ENCODE measurements at places on chromosomes 6 and 20. TPM values are rescaled to one million over a fixed set of nuclear protein-coding genes. Genes with fewer than 3 reads are reported as not detected.

TMEM151B gene
- not detected for polyA plus RNA-seq

TMEM244 gene
- polyA plus RNA-seq = not detected

SCGN gene
- polyA plus RNA-seq = not detected

MCCD1 gene
- not detected for polyA plus RNA-seq

IMPG1 gene
- not detected for polyA plus RNA-seq

LGSN gene
- not detected for polyA plus RNA-seq

CLDN20 gene
- polyA plus RNA-seq = not detected

TP53INP2 gene
- 5.0 TPM for polyA plus RNA-seq

COL20A1 gene
- polyA plus RNA-seq = not detected

IRF4 gene
- 6.4 TPM for polyA plus RNA-seq

ERVFRD-1 gene
- polyA plus RNA-seq = 0.06 TPM

RPL7L1 gene
- polyA plus RNA-seq = 35.5 TPM

EPB41L1 gene
- polyA plus RNA-seq = not detected

POPDC3 gene
- not detected for polyA plus RNA-seq
